ENCODE measurements at places on chromosomes 2 and 18.

GRCh38 chr2:56390644-56391043, 206.9 kb downstream of the CCDC85A start:
- no peak for ATAC-seq

DNA sequence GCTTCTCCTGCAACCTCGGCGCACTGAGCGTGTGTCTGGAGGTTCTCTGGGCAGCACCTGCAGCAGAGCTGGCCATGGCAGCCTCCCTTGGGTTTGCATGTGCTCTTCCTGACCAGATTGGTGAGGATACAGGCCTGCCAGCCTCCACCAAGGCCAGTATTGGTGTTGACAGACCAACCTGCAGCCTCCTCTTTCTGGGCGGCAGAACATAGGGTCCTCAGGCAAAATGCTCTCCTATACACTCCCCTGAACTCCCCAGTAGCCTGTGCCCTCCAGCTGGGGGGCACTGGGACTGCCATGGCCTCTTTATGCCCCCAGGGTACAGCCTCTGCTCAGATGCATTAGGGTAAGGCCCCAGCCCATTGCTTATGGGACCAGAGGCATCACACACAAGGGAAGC, 131.9 kb upstream of the SPRED2 start:
- ATAC-seq, result no peak

GRCh38 chr18:61967252-61967891, 74.6 kb upstream of the RNF152 start:
- ATAC-seq, result no peak

DNA sequence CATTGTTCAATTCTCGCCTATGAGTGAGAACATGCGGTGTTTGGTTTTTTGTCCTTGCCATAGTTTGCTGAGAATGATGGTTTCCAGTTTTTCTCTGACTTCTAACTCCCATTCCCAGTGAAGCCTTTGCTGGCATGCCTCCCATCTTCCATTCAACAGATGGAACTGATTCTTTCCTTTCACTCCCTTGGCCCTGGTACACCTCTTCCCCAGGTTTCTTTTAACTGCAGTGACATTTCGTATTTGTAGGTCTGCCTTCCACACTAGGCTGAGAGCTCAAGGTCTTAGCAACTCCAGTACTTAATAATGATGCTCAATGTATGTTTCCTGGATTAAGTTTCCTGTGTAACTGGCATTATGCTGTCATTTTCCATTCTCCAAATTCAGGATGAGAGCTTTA, 48.5 kb downstream of the GAREM1 start:
- ATAC-seq, result no peak

DNA sequence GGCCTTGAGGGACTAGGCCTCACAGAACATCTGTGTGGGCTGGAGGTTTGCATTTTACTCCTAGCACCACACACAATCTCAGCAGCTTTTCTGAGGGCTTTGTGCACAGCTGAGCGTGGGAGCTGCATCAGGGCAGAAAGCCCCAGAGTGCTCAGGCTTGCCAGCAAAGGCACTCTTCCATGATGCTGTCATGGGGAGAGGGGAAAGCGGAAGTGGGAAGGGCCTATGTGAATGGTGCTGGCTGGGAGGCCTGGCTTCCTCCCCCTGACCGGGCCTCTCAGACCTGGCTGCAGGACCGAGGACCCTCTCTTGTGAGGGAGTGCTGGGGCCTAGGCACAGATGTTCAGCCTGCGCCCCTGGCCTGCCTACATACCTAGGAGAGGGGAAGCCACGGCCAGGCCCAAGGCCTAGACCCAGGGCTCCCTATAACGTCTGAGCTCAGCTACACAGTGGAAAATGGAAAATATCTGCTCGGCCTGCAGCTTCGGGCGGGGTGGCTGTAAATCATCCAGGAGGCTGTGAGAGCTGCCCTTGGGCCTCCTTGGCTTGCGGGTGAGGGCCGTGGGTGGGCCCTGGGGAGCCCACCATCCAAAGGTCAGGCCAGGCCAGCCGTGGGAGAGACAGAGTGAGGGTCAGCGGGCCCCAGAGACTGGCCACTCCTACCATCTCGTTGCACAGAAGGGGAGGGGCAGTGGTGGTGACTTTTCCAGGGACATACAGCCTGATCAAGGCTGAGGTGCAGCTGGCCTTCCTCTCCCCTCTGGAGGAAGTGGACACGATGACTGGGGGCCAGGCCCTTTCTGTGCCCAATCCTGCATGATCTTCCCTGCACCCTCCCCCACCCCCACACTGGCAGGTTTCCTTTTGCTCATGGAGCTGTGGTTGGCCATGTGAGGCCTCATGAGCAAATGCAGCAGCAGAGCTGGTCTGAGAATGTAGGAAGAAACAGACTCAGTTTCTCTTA, 22.8 kb downstream of the GLI2 start:
- ATAC-seq, result peak; percentile 77

DNA sequence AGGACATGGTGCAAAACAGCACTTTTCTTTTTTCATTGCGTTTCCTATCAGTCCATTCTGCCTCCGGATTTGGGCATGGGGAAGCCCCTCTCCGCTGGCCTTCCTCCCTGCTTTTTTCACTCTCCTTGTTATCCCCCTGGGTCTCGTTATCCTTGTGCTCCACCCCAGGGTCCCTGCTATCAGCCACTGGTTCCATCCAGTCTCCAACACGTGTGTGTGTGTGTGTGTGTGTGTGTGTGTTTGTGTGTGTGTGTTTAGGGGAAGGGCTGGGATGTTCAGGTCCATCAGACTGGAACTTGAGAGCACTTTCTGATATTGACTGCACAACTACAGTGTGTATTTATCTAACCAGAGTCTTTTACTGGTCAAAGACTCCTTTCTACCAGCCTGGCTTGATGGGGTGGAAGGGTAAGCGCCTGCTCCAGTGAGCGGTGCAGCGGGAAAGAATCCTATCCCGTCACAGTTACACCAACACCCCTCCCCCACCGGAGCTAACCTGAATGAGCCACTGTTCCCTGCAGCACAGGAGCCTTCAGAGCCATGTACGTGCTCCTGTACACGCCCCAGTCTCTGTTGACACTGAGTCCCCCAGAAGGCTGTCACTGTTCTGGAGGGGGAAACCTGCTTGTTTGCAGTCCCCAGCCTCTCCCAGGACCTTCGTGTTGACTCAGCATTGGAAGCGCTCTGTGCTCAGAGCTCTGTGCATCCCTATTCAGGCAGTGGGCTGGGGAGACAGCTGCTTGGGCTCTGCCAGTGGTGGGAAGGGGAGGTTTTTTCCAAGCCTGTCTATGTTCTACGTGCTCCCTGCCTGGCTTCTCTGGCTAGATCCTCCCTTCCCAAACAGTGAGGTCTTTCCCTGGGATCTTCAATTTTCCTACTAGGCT, 4.6 kb downstream of the INHA start:
- ATAC-seq, result no peak

DNA sequence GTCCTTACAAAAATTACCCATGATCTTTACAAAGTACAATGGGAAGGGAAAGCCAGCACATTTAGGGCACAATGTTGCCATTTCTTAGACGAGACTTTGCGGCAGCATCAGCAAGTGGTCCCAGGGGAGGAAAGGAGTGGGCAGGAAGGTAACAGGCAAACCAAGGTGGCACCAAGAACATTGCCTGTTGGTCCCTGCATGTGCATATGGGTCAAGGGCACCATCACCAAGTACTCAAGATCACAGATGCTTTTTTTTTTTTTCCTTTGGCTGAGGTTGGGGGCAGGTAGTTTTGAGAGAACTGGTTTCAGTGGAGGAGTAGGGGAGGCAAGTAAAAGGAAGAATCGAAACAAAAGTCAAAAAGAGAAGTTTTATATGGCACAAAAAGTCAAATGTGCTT, 752 bp upstream of the CYTIP start:
- no peak for ATAC-seq

GRCh38 chr2:134727385-134727784, 8.6 kb upstream of the TMEM163 start:
- no peak for ATAC-seq

DNA sequence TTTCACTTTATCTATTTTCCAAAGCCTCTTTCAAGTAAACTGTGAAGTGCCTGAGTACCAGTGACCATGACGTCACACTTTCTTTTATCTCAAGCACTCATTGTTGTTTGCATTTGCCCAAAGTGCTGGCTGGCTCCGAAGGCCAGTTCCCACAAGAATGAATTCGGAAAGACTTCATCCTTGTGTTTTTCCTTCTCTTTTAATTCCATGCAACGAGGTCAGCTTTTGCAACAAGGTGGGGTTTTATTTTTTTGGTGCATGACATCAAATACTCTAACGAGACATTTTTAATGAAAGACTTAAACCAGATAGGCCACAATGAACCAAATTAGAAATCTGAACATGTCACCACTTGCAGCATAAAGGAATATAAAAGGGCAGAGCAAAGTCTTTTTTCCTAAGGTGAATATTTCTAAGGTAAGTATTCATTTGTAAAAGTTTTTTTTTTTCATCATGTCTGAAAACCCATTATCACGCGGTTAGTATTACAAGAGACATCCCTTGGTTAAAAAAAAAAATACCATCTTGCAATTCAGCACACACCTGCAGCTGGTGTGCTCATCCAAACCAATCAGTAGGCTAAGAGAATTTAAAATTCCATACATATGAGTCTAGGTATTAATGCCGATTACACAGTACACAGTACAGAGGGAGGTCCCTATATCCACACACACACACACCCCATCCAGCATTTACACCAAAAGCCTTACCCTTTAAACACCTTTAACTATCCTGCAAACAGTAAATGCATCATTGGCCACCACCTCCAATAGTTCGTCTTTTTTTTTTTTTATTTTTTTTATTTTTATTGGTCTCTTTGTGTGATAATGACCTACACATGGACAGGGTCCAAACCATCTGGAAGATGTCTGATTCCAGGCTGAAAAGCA, 2.3 kb downstream of the ARL4C start:
- ATAC-seq, result no peak

DNA sequence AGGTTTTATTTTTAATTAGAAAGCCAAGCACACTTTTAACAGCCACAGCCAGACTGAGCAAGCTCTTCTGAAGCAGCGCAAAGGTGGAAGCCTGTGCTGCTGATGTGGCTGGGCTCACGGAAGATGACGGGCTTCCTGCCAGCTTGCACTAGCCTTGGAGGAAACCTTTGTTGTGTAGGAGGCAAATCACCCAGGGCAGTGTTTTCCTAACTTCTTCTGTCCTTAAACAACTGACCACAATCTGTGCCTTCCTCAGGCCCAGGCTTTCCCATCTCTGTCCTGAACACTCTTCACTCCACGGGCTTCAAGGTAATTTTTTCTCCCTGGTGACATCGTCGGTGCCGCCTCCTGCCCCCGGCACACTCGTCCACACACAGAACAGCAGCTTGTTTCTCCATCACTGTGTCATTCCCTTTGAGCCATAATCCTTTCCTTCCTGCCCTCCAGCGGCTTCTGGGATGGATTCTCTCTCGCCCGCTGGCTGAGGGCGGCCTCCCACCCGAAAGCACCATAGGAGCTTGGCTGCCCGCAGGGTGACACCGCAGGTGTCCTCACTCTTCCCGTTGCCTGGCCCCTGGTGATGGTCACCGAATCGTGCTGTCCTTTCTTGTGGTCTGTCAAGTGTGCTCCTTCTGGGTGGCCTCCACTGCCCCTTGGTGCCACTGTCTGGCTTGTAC, 31.1 kb upstream of the INHBB start:
- no peak for ATAC-seq

GRCh38 chr2:14654835-14655282, 22.3 kb downstream of the LRATD1 start:
- no peak for ATAC-seq

DNA sequence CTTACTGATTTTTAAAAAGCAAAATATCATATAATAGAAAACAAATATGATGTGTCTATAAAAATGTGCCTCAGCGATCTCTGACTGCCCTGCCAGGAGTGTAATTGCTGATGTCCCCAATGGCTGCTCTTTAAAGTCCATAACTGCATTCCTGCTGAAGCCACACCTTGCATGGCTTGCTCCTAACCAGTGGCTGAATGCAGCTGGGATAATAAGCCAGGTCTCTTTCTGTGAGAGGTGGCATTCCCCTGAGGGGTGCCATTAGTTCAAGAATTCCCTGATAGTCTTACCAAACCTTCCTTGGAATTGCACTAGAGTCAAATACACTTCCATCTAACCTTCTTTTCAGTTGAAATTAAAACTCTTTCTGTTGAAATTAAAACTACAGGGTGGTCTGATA, 125.8 kb upstream of the ZNF804A start:
- ATAC-seq, result no peak

DNA sequence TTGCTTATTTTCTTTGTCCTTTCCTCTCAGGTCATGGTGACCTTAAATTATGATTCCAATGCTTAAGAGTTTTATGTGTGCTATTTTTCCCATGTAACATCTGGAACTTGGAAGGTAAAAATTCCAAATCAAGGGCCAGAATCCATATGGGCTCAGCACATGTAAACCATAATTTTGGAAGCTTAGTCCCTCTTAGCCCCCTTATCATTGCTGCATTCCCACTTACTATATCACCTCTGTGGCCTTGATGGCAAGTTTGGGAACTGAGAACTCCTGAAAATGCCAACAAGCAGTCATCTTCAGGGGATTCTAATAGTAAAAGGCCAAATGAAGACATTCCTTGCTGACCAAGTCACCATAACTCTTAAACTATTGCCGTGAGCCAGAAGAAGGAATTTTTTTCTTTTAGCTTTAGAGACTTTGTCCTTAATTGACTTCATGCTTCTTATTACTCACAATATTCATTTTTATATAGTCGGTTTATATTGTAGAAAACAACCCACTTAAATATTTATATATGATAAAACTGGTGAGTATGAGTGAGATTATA, 251.4 kb downstream of the SLC8A1 start:
- ATAC-seq, result no peak

- ATAC-seq, result no peak
Measured at GRCh38 chr2:41694536-41695049, 353.2 kb upstream of the PKDCC start.

DNA sequence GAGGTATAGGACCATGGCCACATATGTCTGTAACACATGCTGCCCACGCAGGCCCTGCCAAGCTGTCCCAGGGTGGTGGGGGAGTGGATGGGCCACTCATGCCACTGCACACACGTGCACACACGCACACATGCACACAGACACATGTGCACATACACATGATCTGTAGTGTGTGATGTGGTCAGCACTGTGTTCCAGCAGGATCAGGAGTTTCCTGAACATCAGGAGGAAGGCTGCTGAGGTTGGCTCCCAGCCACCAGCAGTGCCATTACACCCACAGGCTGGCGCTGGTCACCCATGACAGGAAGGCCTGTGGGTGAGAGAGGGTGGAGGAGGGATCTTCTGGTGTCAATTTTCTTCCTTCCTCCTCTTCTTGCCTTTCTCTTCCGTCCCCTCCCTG, 44.7 kb downstream of the POMC start:
- ATAC-seq, result peak; percentile 36

- no peak for ATAC-seq
Measured at GRCh38 chr2:120454654-120455385, 108.9 kb downstream of the INHBB start.

DNA sequence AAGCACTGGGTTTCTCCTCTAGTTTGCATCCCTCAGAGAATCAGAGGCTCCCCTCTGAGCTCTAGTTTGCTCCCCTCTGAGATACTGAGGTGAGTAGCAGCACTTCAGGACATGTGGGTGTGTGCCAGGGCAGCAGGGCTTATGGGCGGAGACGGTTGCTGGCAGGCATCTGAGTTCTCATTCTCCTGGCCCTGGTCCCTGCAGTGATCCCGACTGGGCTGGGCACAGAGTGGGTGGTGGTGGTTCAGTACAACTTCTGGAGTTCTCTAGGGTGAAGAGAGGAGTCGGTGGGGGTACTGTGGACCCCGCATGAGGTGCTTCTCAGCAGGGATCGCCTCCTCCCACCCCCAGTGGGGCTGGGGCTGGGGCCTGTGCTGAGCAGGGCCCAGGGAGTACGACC, 47.9 kb downstream of the BOLA3 start:
- no peak for ATAC-seq

All from gastroesophageal sphincter (tissue), 4 donors.